ENCODE measurements at places on chromosomes 12 and 14.

- DNase-seq, result no peak
These were observed 12.7 kb downstream of the SPTLC2 start for GRCh38 chr14:77603654-77604255.

DNA sequence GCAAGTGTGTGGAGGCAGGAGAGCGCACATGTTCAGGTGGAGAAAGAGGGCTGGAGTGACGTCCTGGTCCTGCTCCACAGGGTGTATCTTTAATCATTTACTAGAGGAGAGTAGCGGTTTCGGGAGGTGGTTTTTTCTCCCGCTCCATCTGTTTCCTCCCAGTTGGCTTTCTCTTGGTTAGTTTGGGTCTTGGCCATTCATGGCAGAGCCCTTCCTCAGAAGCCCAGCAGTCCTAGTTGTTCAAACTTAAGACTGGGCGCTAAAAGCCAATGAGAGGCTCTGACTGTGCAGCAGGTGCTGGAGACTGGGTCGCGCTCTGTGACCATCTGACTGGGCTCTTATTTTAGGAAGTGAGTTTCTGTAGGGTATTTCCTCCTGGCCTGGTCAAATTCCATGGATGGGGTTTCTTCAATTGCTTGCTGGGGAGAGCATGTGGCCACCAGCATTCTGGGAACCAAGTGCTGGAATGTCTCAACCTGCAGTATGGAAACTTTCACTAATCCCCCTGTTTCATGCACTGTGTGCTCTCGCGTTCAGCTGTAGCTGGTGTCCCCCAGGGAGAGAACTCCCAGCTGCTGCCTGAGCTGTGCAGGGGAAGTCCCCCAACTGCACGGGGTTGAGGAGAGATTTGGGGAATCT, 27.4 kb upstream of the TSPAN9 start:
- no peak for DNase-seq

DNA sequence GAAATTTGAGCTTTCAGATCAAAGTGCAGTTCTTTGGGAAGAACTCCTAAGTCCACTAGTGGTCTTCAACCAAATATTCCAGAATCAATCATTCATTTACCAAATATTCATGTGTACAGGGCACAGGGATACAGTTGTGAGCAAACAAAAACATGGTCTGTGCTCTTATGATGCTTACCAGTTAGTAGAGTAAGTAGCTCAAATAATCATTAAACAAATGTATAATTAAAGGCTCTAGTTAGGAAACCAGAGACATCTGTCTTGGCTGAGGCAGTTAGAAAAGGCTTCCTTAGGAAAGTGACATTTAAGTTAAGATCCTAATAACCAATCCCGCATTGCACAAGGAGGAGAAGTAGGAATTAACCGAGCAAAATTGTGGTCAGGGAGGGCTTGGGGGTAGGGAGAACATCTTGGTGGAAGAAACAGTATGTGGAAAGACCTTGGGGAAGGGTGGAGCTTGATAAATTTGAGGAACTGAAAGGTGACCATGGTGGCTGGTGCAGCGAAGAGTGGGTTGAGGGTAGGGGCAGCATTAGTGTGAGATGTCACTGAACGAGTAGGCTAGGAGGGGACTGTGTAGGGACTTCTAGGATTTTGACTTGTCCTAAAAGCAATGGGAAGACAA, 40.0 kb downstream of the PEBP1 start:
- no peak for DNase-seq

DNA sequence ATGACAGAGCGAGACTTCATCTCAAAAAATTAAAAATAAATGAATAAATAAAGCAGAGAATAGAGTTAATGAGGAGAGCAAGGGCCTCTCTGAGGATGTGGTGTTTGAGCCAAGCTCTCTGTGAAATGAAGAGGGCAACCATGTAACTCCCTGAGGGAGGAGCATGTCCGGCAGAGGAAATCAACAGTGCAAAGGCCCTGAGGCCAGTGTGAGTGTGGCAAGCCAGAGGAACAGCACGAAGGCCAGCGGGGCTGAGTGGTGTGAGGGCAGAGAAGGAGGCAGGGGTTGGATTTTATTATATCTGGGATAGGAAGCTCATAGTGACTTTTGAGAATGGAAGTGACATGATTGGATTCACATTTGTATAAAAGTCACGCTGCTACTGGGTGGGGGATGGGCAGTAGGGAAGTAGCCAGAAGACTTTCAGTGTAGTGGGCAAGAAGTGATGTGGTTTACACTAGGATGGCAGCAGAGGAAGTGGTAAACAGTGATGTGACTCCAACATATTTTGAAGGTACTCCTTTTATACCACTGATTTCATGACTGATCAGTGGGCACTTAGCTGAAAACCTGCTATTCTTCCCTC, 10.3 kb upstream of the LRP1-AS start:
- DNase-seq, result no peak

GRCh38 chr12:124150168-124150567, 144.7 kb upstream of the RFLNA start:
- DNase-seq, result no peak

- DNase-seq, result no peak
These were observed 145.7 kb upstream of the ALG10 start for GRCh38 chr12:33876618-33877017.

DNA sequence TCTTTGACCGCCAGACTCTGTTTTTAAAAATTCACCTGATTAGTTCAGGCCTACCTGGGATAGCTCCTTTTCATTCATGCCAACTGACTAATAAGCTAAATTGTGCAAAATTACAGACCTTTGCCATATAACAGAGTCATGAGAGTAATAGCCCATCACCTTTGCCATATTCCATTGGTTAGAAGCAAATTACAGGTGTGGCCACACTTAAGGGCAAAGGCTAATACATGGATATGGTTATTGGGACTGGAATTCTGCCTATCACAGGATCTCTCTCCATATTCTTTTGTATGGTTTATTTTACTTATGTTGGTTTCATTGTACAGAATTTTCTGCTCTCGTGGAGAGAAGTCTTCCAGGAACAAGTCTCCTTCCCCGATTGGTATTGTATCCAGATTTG, 115.2 kb downstream of the EGLN3 start:
- no peak for DNase-seq

- no peak for DNase-seq
These were observed 121.9 kb downstream of the GARIN6 start for GRCh38 chr12:99769396-99769980.

- DNase-seq, result no peak
These were observed 423.8 kb downstream of the NRXN3 start for GRCh38 chr14:78593949-78594348.

DNA sequence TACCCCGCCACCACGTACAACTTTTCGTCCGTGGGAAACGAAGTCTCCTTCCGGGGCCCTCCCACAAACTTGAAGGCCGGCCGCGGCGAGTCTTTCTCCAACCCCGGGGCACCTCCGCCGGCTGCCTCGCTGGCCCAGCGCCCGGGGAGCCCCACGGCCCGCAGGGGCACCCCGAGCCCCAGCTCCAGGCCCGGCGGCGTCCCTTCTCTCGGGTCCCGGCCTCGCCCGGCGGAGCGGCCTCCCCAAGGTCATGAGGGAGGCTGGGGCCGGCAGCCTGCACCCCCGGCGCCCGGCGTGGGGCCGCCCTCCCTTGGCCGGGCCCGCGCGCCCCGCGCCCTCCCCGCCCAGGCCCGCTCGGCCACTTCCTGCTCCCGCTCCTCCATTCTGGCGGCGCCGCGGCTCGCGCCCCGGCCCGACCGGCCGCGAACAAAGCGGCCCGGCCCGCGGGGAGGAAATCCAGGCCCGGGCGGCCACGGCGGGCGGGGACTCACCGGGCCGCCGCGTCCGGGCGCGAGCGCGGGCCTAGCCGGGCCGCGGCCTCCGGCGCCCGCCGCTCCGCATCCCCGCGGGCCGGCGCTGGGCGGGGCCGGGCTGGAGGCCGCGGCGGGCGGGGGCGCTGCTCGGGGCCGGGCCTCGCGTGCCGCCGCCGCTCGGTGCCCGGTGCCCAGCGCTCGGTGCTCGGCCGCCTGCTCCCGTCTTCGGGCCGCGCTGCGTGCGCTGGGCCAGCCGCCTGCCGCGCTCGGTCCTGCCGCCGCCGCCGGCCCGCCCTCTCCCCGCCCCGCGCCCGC, at the start of gene AKT1:
TSS of gene AKT1 (minus strand) at position 756 of the 788 bp plus-strand sequence. CDS start 3,105 bp downstream, outside the sequence.
- DNase-seq, result no peak

- DNase-seq, result no peak
These were observed 20.6 kb downstream of the RERG start for GRCh38 chr12:15200641-15201040.

GRCh38 chr14:37579274-37579673, 15.8 kb downstream of the FOXA1 start:
- DNase-seq, result no peak

DNA sequence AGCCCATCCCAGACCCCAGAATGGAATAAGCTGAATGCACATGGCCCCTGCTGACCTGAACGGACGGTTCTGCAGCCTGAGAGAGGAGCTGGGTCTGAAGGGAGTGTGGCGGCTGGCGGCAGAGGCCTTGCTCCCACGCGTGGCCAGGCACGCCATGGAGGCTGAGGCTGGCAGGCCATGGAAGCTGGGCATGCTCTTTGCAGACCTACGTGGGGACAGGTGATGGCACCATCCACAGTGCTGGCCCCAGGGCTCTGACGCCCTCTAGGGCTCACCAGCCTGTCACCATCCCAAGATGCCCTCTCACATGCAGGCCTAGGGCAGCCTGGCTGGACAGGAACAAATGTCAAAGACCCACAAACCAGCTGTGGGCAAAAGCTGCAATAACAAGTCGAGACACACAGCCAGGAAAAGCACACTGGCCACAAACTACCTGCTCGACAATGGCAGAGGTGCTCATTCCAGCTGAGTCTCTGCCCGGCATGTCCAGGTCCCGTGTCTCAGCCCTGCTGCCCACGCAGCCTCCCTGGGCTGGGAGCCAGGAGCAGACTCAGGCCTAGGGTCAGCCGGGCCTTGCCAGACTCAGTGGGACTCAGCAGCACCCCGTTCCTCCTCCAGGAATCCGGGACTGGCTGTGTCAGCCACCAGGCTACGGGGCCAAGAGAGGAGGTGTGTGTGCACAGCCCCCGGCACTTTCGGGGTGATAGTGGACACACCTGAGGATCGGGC, 19.7 kb downstream of the BTBD6 start:
- no peak for DNase-seq

- DNase-seq, result no peak
These were observed 78.0 kb downstream of the PRKCH start for GRCh38 chr14:61399365-61399764.

DNA sequence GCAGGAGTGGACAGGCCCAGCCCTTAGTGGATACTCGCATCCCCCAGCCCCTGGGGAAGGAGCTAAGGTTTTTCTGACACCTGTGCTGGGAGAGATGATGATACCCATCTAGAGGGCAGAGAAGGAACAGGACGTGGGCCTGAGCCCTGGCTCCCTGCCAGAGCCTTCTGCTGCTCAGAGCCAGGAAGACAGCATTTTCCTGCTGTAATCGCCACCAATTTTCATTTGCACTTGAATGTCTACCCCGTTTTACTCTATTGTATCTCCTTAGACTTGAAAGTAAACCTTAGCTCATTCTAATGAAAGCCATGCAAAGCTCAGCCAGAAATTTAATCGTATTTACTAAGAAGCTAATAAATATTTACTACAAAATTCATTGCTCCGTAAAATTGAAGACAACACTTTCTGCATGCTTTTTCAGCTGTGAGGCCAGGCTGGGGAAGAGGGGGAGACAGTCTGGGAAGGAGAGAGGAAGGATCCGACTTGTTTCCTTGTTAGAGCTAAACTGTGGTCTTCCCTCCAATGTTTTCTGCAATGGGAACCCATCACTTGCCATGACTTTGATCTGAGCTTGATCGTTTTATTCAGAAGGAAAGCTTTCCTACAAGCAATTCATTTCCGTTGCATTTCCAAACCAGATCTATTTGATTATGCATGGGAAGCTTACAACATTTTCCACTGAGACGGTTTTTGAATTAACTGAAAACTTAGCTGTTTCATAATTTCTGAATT, 17.6 kb upstream of the TRAF3 start:
- no peak for DNase-seq

DNA sequence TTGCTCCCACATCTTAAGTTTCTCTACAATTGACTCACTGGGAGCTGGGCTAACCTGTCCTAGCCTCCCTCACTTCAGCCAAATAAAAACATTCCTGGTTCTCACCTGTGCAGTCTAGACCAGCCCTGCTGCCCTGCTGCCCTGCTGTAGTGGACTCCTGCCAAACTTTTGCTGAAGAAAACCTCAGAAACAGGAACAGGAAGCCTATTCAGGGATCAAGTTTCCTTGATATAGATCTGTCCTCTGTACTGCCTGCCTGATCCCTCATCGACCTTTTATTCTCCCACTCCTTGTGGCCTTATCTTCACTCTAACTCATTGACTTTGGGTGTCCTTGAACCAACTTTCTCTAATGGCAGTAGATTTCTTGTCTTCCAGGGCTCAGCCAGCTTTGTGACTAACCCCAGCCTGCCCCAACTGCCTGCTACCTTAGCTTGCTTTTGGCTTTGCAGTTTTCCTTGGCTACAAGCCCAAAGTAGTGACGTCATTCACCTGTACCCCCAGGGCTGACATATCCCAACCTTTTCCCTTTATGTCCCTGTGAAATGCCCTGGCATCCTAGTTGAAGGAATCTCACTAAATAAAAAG, 234.8 kb downstream of the DUSP6 start:
- DNase-seq, result no peak

DNA sequence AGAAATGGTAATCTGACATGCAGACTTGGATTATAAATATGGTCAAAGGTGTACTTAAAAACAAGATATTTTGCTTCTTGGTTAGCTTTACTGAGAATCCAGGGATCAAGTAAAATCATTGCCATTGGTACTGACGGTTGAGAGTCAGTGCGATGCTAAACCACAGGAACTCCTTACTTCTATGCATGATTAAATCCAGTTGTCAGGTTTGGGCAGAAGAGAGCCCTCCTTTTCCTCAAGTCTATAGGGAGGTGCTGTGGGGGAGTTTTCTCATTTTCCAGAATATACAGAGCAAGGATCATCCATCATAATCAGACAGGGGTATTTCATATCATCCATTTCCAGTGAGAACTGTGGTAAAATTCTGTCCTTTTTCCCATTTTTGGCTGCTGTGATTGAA, 839.1 kb downstream of the NRXN3 start:
- DNase-seq, result no peak

DNA sequence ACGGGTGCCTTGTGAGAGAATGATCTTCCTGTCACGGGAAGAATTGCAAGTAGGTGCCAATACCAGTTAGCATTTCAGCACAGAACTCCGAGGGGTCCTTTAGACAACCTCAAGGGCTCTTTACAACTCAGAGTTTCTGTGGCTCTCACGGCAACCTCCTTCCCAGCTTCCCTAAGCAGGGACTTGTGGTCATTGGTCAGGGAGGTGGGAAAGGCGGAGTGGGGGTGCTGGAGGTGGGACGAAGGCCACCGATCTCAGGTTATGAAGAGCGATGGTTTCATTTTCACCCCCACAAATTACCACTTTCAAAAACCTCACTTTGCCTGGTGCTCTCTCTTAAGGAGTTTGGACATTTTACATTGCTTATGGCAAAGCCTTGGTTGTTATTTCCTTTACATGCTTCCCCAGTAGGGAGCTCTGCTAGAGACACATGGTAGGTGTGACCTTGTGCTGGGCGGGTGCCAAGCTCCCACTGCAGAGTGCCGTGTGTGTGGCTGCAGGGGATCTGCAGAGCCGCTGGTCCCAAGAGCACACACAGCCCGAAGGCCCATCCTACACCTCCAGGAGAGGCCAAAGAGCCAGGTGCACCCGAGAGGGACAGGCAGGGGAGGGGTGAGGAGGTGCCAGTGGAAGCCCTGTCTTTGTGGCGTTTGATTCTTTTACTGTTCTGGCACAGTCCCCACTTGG, 21.4 kb downstream of the BCL2L14 start:
- no peak for DNase-seq

Measured in HS-5 (cell line).